ENCODE measurements at places on chromosomes 3 and 15. TPM values are rescaled to one million over a fixed set of nuclear protein-coding genes. Genes with fewer than 3 reads are reported as not detected.

Gene SI
- not detected for total RNA-seq

Gene MCF2L2
- 3.2 TPM for total RNA-seq

Gene PDZRN3
- 3.7 TPM for total RNA-seq

Gene DNAH12
- not detected for total RNA-seq

Gene MYL3
- not detected for total RNA-seq

Measured in bronchus fibroblast of lung (primary cell).